ENCODE measurements at places on chromosomes 11 and 22.
A peak's percentile ranks its signal among the peaks of the same experiment; 100 is the strongest.

DNA sequence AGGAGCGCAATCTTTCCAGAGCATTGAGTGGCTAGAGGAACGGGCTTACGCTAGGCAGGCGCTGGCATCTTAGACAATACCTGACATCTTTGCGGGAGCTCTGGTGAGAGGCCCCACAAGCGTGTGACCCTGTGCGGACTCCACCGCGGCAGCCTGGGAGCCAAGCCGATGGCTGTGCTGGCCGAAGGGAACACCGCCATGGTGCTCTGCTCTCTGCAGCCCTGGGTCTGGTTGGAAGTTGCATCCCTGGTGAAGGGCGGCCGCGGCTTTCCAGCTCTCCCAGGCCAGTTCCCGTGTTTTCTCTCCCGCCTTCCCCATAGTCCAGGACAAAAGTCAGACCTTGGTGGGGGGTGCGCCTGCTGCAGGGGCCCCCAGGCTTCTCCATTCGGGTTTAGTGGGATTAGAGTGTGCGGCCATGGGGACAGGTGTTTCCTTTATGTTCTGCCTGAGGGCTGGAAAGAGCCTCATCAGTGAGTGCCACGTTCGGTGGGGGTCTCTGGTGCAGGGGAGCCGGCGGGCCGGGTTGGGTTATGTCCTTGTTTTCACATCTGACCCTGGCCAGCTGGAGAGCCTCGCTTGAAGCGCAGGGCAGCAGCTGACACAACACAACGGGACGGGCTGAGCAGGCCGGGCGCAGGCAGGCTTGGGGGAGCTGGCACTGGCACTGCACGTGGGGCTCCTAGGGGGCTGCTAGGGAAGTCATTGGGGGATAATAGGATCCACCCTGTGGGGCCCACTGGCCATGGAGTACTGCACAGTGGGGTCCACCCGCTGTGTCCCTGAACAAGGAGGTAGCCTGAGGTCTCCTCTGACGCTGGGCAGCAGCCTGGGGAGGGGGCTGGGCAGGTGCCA lies 94.8 kb downstream of the KCNQ1 start:
- no peak for DNase-seq

GRCh38 chr11:6737872-6738466 lies 33.8 kb downstream of the OR2AG2 start:
- DNase-seq: peak; percentile 31

- DNase-seq: no peak
These were observed 439 bp downstream of the LMO1 start for GRCh38 chr11:8263109-8263768.

DNA sequence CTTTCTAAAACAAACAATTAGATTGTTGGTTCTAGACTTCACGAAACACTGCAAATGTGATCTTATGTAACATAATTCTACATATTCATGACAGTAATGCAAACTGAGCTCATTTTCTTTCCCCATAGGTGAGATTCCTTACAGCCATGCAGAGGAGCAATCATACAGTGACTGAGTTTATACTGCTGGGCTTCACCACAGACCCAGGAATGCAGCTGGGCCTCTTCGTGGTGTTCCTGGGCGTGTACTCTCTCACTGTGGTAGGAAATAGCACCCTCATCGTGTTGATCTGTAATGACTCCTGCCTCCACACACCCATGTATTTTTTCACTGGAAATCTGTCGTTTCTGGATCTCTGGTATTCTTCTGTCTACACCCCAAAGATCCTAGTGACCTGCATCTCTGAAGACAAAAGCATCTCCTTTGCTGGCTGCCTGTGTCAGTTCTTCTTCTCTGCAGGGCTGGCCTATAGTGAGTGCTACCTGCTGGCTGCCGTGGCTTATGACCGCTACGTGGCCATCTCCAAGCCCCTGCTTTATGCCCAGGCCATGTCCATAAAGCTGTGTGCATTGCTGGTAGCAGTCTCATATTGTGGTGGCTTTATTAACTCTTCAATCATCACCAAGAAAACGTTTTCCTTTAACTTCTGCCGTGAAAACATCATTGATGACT lies 1.5 kb downstream of the OR9G1 start:
- no peak for DNase-seq

DNA sequence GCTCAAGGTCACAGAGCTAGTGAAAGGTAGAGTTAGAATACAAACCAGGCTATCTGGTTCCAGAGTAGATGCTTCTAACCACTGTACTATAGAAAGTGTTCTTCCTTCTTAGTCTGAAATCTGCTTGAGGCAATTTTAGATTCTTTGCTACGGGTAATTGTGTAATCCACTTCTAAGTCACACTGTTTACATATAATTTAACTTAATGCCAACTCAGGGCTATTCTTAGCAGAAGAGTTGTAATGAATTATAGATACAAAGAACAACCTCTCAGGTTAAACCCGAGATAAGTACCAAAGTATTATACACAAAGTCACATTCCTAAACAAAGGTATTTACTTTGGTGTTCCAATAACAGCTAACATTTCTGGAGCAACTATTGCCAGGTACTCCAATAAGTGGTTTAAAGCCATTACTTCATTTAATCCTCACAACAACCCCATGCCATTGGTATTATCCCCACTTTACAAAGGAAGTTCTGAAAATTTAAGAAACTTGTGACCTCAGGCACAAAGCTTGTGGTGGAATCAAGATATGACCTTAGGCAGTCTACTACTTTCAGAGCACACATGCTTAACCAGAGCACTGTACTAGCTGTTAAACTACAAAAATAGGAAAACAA lies 31.1 kb upstream of the DDI1 start:
- DNase-seq: no peak

- DNase-seq: no peak
These were observed 629.5 kb downstream of the BRD1 start for GRCh38 chr22:49197986-49198704.
